ENCODE measurements at places on chromosomes 11 and 22.

- DNase-seq: peak; percentile 98
These were observed 43.6 kb downstream of the CACNG2 start for GRCh38 chr22:36659762-36660509.

GRCh38 chr22:22591348-22592299 lies 32.6 kb upstream of the PRAME start:
- no peak for DNase-seq

- no peak for DNase-seq
These were observed 80.7 kb downstream of the RBFOX2 start for GRCh38 chr22:35947794-35948425.

DNA sequence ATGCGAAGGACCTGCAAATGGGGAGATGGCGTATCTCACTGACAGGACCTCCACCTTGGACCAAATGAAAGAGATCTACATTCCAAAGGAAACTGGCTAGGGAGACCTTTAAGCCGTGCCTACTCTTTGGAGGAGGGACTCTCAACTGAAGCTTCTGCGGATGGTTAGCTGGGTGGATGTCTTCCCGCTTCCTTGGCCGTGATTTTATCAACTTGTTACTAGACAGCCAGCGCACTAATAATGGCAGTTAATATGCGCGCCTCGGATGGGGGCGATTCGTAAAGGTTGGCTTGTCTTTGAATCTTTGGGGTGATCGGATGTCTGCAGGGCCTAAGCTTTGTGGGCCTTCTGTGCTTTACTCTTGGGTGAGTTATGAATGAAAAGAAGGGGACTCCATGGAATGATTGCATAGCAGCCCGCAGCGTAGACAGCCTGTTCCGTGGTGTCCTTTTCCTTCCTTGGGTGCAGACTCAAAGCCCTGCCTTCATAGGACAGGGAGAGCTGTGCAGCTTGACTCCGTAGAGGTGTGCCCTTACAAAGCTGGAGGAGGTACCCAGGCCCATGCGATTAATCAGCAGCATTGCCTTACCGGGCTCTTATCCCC lies 1.5 kb downstream of the ZNRF3 start:
- DNase-seq: no peak

- no peak for DNase-seq
These were observed 6.2 kb downstream of the SC5D start for GRCh38 chr11:121298774-121299173.

DNA sequence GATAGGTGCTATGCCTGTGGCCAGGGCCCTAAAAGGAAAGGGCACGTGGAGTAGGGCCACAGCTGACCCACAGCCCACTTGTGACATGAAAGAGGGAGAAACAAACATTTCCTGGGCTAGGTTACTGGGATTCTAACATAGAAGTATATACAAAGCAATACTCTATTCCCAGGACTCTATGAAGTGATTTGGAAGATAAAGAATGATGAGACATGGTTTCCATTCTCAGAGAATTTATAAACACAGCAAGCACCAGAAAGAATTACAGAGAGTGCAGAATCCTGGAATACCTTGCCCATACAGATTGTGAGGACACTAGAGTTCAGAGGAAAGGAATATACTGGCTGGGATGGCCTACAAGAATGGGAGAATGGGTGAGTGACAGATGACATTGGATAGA lies 86.4 kb downstream of the KIRREL3 start:
- no peak for DNase-seq

DNA sequence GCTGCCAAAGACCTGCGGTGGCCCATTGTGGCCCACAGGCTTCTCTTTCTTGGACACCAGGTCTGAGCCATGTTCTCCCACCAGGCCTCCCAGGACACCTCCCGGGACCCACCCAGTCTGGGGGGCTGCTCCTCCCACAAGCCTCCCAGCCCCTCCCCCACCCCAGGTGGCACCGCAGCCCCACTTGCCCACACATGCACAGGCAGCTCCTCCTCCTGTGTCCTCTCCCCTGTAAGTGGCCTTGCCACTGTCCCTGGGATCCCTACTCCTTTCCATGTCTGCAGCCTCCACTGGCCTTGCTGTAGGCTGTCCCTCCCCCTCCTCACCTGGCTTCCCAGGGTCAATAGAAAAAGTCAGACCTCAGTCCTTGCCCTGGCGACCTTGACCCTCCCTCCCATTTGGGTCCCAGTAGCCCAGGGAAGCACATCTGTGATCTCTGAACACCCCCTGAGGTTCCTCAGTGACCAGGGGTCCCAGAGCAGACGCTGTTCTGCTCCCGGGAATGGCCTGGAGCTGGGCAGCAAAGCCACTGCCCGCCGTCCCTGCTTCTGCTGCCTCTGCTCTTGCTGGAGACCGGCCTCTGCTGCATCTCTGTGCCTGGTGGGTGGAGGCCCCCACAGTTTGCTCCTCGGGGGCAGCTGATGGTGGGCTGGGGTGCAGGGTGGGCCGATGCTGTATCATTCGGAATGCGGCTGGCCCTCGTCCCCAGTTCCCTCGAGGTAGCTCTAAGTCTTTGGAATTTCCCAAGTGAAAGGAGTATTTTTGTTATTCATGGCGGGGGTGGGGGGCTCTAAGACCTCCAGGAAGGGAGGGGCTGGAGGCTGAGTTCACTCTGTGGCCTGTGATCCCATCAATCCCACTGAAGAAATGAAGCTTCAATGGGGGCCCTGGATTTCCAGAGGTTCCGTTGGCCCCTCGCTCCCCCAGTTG lies 43.6 kb downstream of the ARHGAP8 start:
- no peak for DNase-seq
